T-helper 17 cell (primary cell): ENCODE measurements at places on chromosomes 4 and X.

DNA sequence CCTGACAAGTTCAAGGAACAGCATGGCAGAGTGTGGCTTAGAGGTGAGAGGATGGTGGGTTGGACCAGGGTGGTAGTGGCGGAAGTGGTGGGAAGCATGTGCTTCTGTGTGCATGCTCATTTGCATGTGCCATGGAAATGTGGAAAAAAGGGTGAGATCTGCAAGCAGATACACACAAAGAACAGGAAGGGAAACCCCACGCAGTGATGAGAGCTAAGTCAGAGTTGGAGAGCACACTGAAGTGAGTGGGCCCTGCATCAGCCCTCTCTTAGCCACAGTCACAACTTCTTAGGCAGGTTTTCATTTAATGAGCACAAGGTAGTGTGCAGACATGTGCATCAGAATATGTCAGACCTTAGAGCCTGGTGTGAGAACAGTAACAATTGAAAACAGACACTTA, 483.8 kb downstream of the AFF2 start:
- no peak for DNase-seq

DNA sequence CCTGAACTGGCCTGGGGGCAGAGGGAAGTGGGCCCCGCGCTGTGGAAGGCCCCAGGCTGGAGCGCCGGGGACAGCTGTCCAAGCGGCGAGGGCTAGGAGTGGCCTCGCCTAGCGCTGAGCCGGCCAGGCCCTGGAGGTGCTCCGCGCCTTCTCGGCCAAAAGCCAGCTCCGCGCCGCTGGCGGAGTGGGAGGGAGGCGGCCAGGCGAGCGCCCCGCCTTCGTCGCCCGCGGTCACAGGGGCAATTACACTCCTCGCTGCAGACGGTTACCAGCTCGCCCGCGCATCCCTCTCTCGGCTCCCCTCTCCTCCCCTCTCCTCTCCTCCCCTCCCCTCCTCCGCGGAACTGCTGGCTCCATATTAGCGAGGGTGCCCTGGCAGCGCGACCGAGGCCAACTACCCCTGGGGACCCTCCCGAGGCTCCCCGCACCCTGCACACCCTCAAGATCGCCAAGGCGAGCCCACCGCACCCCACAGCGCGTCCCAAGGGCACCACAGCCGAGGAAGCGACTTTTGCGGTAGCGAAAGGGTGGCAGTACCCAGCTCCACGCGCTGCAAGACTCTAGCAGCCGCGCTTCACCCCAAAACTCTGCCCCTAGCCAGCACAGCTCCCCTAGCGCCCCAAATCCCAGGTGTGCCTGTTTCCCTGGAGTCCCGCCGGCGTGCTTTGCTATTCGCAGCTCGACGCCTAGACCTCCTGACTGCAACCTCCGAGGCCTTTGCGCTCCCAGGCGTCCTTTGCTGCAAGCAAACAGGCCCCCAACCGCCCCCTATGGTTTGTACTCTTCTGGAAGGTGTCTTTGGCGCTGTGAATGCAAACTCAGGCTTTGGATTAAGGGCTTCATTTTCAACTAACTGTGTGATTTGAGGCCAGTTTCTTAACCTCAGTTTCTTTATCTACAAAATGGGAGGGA, 91.4 kb downstream of the BCOR start:
- DNase-seq = no peak

DNA sequence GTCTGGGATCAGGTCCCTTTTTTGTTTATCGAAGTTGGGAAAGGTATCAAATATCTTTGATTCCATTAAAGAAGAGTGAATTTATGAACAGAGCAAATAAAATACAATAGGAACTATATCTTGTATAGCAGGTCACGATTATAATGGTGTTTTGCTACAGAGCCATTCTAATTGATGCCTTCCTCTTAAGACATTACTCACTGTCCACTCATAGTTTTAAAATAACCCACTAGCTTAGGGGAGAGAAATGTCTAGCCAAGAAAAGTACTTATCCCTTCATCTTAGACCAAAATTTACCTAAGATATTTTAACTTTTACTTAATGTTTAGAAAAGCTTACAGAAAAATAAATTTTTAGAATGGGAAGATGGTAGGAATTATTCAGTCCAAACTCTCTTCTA, 112.0 kb upstream of the PABPC4L start:
- no peak for DNase-seq

- no peak for DNase-seq
Measured at GRCh38 chrX:70434352-70434866, 10.2 kb upstream of the DLG3 start.

DNA sequence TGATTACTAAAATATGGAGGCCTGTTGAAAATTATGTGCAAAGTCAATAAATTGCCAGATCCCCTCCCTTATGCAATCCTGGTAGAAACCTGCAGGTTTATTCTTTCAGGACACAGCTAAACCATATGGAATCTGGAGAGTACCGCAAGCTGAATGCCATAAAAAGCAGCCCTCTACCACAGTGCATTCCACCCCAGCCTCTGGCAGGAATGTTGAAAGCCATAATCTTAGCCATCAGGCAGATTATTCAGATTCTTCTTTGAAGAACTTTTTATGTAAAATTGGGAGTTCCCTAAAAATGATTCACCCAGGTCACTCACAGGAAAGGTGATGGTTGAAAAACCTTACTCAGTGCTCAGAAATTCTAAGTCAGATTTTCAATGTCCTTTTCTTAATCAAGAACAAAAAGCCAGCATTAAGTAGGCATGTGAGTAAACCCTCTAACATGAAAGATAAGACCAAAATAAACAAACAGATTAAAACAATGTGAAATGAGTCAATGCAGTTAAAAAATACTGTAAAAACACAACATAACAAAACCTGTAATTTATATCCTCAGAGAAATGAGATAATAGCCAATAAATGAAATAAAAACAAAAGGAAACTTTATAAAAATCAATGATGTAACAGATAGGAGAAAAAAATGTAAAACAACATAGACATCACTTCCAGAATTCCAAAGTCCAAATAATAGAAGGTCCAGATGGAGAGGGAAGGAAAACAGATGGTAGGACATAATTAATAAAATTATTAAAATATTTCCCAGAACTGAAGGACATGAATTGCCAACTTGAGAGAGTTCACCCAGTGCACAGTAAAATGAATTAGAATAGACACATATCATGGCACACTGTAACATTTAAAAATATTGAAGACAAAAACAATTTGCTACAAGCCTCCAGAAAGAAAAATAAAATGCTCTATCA, 226.9 kb downstream of the FSTL5 start:
- DNase-seq = no peak
